ENCODE measurements at places on chromosomes 16 and 17. TPM values are rescaled to one million over a fixed set of nuclear protein-coding genes. Genes with fewer than 3 reads are reported as not detected.

XYLT1 gene
- 11.7 TPM for total RNA-seq

DNA sequence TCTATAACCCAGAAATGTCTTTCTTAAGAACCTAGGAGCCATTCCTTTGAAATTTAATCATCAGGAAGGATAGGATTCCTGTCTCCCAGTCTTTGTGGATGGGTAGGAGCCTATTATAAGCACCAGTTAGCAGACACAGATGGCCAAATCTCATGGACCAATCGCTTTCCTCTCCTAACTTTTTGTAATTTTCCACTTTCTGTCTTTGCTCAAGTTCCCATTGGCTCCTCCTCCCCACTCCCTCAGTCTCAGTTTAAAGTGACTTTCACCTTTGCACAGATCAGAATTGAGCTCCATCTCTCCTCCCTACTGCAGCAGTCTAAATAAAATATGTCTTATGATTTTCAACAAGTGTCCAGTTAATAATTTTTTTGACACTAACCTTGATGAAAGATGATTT, 192.3 kb downstream of the HS3ST3A1 start:
- DNase-seq = no peak

DNA sequence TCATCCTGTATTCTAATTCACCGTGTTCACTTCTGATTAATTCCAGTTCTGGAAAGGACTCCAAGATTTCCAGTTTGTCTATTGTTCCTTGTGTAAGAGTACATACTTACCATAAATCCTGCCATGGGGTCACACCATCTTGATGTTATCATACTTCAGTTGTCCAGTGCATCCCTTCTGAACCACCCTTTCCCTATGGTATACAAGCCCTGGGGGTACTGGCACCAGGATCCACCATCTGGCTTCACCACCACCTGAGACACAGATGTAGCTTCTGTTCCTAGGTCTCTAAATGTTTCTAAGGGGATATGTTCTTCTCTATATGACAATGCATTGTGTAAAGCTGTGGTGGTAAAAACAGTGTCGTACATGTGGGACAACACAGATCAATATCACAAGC, 21.2 kb downstream of the SGF29 start:
- no peak for DNase-seq

CD300A gene
- 4.8 TPM for total RNA-seq

DNA sequence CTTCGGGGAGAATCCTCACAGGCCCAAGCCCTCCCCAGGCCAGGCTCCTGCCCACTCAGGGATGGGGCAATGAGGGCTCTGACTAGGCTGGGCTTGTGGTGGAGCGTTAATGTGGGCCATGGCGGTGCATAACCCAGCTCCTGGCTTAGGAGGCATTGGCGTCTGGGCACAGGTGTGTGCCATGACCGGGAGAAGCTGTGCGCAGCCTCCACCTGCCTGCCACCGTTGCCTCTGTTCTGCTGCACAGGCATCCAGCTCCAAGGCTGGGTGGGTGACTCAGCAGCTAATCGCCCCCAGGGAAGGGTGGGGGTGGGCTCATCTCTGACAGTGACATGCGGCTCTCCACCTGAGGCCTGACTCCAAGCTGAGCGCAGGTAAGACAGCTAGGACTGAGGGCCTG, 3.5 kb upstream of the ARHGAP27 start:
- DNase-seq = no peak

DNA sequence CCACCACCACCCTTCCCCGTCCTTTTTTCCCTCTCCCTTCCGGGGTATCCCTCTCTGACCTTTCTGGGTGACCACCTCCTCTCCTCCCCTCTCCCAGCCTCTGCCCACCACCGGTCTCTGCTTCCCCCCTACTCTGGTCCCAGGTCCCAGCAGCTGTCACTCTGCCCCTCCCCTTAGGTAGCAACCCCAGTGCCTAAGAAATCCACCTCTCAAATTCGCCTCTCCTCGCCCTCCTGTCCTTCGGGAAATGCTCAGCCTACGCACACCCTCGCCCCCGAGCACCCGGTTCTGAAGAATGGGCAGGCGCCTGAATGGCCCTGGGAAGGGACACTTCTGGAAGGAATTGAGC, 775 bp upstream of the SP6 start:
- peak; percentile 9 for DNase-seq

DNA sequence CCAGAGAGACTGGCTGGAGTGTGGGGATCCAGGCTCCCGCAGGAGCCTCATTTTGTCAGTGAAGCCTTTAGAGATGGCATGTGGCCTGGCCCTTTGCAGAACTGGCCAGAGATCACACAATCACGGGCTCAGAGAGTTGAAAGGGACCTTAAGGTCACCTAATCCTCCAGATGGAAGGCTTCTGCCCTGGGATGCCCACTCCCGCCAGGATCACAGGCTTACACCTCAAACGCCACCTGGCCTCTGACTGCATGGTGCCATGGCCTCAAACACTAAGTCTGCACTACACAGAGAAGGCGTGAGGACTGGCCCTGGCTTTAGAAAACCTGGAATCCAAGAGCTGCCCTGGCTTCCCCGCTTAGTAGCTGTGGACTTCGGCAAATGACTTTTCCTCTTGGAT, 306.8 kb upstream of the CCL2 start:
- DNase-seq = no peak

ARHGDIG gene
- 3.5 TPM for total RNA-seq

All from right cardiac atrium (tissue), 5 donors.